ENCODE measurements at places on chromosomes 16 and 17.

GRCh38 chr17:61750656-61751055 lies 112.7 kb downstream of the BRIP1 start:
- DNase-seq = no peak

- no peak for DNase-seq
These were observed 197.1 kb upstream of the PSMD7 start for GRCh38 chr16:74099530-74099929.

GRCh38 chr17:73547790-73548189 lies 96.5 kb downstream of the SDK2 start:
- no peak for DNase-seq

GRCh38 chr17:58196610-58197009 lies 4.1 kb downstream of the EPX start:
- no peak for DNase-seq

DNA sequence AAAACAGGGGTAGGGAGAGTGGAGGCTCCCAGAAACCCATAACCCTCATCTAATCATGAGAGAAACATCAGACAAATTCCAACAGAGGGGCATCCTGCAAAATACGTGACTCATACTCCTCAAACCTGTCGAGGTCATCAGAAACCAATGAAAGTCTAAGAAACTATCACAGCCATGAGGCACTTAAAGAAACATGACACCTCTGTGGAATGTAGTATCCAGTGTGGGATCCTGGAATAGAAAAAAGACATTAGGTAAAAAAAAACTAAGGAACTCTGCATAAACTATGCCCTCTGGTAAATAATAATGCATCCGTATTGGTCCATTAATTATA lies 16.4 kb downstream of the CDH5 start:
- no peak for DNase-seq

DNA sequence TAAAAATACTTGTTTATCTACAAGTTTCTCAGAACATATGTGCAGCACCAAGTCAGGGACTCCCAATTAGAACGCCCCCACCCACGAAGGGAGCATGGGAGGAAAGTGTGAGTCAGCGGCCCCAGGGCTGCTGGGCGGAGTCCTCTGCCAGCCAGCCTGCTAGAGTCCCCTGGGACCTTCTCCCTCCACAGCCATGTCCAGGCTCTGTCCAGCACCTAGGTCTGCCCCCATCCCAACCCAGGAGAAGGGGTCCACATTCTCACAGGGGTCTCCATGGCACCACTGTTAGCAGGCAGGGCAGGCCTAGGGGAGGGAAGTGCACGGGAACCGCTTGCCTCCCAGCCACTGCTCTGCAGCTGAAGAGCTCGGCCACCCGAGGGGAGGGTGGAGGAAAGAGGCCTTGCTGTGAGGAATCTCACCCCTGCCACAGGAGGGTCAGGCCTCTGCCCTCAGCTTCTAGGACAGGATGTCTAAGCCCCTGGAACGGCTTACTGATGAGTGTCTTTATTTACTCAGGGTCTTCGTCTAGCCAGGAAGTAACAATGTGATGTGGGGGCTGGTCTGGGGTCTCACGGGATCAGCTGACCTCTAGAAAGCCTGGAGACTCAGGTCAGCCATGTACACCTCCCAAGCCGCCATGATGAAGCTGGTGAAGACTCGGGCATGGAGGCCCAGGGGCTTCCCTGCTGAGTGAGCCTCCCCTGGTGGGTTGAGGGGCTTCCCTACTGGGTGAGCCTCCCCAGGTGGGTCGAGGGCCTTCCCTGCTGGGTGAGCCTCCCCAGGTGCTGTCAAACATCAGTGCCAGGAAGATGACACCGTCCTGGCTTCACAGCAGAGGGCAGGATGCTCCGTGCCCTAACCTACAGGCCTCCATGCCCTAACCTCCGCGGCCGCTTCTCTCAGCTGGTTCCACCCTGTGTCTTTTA lies 190.3 kb downstream of the RBFOX3 start:
- no peak for DNase-seq

DNA sequence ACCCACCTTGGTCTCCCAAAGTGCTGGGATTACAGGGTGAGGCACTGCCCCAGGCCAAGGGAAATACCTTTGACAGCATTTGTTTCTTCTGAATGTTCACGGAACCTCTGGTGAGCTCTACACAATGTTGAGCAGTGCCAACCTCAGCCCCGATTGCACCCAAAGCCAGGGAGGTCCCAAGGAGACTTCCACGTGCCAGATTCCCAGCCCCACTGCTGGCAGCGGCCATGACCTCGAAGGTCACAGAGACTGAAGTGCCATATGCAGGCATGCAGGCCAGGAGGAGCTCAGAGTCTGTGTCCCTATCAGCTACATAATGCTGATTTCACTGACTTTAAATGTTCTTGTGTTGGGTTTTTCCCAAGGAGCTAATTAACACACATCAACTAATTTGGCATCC lies 226.4 kb upstream of the FOXF1 start:
- no peak for DNase-seq

GRCh38 chr16:49828533-49829267 lies 27.2 kb downstream of the ZNF423 start:
- DNase-seq = no peak

DNA sequence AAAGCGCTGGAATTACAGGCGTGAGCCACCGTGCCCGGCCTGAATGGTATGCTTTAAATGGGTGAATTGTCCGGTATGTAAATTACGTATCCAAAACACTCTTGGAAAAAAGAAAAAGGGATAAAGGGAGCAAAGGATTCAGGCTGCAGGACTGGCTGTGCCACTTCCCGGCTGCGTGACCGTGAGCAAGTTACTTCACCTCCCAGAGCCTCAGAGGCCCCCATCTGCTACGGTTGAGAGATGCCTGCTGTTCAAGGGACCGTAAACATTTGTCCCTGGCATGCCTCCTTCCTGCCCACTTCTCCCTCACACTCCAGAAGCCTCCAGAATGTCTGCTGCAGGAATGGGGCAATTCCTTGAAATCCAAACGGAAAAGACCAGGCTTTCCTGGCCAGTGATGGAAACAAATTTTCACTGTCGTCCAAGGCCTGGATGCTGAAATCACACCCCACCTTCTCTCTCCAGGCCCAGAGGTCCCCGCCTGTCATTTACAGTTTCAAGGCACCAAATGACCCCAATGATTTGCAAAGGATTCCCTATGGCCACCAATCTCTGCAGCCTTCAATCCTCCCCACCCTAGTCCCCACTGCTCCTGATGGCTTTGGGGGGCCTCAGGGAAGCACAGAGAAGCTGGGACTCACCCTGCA lies 22.9 kb upstream of the LITAF start:
- no peak for DNase-seq

GRCh38 chr16:24935336-24935735 lies 79.8 kb downstream of the ARHGAP17 start:
- DNase-seq = no peak

DNA sequence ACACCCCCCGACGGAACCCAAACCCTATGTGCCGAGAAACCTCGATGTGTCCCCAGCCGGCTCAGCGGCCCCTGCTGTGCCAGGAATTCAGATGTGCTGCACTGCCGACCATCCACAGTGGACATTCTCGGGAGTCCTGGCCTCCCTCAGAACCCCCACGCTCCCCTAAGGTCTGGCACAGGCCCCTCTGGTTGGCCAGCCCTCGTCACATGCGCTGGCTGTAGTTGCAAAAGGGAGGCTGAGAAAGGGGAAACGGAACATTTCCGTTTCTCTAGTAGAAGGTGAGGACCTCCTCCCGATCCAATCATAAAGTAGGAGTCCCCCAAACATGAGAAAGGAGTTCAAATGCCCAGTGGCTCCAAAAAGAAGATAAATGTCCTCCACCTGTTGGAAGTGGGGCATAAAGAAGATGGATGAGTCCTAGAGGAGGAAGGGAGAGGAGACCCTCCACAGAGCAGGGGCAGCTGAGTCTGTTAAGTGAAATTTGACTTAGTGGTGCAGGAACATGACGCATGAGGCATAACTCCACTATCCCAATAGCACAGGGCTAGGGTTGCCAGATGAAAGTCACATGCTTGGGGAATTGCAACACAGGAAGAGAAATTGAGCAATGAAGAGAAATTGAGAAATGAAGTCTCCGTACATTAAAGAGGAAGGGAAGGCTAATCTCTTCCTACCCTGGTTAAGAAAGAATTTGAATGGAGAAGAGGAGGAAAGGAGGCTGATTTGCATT lies 49.3 kb upstream of the WSB1 start:
- no peak for DNase-seq

DNA sequence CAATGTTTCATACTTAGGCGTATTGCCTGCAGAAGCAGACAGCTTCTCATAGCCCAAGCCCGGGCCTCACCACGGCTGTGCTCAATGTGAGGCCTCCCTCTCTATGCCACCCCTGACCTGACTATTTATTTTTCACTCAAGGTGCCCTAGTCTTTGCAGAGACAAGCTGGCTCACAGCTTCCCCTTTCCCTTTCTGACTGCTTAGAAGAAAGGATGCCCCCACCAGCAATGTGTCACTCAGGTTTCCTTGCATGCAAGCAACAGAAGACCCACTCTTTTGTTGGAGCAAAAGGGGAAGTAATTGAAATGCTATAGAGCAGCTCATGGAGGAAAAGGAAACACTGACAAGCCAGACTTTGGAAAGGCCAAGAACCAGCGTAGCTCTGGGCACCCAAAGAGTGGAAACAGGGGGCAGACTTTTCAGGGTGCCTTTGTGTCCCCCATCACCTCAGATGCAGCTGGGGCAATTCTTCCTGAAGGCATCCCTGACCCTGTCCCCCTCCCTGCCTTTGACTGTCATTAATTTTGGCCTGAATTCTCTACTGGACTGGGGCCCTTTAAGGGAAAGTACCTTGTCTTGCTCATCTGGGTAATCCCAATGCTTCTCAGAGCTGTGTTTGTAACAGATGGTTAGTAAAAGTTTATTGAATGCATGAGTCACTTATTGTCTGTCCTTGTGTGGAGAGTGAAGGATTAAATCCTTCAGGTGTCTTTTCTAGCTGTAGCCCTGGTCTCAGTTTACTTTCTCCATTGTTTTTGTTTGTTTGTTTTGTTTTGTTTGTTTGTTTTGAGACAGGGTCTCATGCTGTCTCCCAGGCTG lies 17.8 kb downstream of the RGS9 start:
- DNase-seq = no peak

DNA sequence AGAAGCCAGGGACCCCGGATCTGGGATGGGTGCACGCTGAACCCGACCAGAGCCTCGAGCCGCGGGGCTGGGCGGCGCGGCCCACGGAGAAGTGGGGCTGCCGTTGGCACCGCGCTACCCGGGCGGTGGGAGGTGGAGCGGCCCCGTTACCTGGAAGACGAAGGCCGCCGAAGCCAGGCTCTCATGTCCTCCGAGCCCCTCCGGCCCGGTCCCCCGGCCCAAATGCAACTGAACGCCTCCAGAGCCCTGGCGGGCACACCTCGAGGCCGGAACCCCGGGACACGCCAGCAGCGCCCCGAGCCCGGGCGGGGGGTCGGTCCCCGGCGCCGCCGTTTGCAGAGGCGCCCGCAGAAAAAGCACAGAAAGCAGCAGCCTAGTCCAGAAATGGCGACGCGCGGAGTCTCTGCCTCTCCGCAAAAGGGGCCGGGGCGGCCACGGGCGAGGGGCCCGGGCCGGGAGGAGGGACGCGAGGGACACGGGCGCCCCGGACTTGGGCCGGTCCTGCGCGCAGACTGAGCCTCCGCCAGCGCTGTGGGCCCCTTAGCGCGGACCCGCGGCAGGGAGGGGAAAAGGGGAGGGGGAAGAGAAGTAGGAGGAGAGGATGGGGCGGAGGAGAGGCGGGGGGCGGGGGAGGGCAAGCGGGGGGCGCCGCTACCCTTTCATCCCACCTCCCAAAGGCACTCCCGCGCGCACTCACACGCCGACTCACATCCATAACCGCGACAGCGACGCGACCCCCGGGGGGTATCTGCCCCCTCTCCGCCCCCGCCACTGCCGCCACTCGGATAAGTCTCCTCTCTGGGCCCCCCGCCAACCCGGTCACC lies 1.4 kb downstream of the AXIN2 start:
- no peak for DNase-seq

- no peak for DNase-seq
These were observed 26.2 kb upstream of the PMFBP1 start for GRCh38 chr16:72198021-72198711.

DNA sequence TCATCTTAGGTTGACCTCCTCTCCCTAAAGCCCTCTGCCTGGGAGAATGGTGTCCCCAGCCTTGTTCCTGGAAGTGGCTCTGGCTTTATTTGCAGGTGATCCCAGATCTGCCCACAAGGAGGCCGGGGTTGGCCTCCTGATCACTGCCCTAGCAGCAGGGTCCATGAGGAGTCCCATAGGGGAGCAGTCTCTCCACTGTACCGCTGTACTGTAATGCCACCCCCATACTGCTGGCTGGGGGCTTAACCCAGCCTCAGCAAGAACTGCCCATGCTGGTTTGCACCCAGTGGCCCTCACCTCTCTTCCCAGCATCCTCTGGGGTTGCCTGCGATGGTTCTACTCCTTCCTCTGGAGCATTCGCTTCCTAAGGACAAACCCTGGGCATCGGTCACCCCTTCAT lies 39.1 kb downstream of the PSME3IP1 start:
- DNase-seq = no peak

DNA sequence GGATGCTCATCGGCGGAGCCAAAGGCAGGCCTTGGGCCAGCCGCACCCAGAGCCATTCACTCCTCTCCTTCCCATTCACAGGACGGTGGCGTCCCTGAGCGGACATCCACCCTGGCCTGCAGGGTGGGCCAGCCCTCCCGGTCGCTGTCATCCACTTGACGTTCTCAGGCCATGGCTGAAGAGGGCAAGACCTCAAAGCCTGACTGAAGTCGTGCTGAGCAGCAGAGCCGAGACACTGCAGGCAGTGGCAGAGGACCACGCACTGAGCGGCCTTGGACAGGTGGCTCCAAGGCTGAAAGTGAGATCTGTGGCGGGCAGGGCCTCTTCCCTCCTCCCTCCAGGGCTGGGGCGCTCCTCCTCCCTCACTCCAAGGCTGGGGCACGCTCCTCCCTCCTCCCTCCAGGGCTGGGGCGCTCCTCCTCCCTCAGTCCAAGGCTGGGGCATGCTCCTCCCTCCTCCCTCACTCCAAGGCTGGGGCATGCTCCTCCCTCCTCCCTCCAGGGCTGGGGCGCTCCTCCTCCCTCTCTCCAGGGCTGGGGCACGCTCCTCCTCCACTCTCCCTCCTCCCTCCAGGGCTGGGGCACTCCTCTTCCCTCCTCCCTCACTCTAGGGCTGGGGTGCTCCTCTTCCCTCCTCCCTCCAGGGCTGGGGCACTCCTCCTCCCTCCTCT lies 24.1 kb downstream of the GNPTG start:
- DNase-seq = no peak

DNA sequence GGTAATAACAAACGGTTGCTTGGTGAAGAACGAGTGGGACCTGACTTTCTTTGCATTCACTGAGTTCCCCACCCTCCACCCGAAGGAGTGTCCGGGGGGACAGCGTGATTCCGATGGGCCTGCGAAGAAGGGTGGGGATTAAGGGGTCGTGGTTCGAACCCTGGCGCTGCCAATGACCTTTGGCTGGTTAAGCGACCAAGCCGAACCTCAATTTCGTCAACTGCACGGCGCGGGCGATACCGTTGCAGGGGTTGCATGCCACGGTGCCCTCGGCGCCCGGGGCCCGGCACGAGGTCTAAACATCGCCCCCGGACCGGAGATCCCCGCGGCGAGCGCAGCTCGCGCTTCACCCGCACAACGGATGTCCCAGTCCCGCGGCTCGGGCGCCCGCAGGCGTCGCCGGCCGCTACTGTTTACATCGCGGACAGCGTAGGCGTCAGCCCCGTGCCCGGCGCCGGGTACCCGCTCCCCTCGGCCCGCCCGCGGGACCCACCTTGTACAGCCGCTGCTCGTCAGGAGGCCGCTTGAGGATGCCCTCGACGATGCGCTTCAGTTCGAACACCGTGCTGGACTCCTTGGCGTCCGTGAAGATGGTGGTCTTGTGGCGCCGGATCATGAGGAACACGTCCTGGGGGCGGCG lies 460 bp downstream of the ELOB start:
- DNase-seq = peak; percentile 22

Data from activated T-helper 1 cell treated with Interleukin-2 at 50 U/mL for 16 hours (primary cell).